ENCODE measurements at places on chromosomes 12 and 14.

GRCh38 chr14:64928239-64929013 lies 14.1 kb downstream of the GPX2 start:
- DNase-seq: no peak

- no peak for DNase-seq
Observed at GRCh38 chr12:43754015-43754414, 4.6 kb downstream of the PUS7L start.

DNA sequence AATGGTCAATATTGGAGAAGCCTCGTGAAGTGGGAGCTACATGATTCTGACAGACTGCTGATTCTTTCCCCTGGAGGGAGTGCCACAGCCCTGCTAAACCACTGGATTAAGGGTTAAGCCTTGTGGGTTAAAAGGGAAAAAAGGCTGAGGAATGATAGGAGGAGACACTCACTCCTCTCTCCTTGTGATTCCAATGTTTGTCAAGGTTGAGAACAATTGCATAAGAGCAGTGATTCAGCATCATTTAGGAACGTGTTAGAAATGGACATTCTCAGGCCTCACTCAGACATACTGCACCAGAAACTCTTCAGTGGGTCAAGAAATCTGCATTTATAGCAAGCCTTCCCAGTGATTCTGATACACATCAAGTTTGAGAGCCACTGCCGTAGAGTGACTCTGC lies 87.8 kb upstream of the GZMB start:
- DNase-seq: no peak

DNA sequence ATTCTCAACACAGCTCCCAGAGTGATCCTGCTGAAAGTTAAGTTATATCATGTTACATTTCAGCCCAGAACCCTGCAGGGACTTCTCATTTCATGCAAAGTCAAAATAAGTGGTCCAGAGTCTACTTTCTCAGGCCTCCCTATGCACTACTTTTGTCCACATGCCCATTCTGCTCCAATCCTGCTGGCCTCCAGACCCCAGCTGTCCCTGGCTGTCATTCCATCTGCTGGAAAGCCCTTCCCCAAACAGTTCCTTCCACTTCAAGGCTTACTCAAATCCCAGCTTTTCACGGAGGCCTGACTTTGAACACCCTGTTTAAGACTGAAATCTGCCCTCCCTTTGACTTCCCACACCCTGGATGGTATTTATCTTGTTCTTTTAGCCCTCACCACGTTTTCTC lies 109.8 kb upstream of the DNM1L start:
- DNase-seq: no peak

- DNase-seq: no peak
Observed at GRCh38 chr14:69999261-69999674, 120.1 kb downstream of the SMOC1 start.

DNA sequence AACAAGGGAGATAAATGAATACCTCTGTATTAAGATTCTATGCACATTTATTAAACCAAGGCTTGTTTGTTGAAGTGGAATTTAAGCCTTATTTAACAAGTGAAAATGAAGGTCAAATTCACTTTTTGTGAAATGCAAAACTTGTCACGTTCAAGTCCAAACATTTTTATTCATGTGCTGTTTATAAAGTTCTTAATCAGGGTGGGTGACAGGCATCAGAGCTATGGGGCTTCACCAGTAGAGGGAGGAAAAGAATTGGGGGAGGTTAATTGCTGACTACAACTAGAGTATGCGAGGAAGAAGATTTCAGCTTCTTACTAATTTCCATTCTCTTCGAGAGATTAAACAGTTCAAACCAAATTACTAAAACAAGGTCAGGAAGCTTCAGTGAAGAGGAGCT lies 9.7 kb downstream of the MOK start:
- DNase-seq: no peak

DNA sequence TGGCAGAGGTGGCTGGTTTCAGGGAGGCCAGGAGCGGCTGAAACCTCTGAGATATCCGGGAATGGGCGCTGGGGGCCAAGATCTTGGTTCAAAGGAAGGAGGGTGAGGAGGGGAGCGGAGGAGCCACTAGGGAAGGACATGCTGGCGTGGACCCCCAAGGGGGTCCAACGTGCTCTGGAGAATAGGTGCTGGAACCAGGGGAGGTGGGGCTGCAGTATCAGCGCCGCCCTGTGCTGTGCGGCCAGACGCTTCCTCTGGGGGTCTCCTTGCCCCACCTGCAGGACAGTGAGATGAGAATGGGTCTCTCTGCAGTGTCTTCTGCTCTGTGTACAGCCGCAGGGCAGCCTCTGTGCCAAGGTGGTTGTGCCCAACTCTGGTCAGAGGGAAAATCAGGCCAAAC lies 2.5 kb downstream of the FAM181A start:
- no peak for DNase-seq

- DNase-seq: no peak
Observed at GRCh38 chr12:125249066-125249824, 184.0 kb downstream of the AACS start.

GRCh38 chr12:130213249-130213648 lies 51.0 kb downstream of the FZD10 start:
- no peak for DNase-seq

GRCh38 chr14:104244221-104245011 lies 106.0 kb downstream of the KIF26A start:
- no peak for DNase-seq

DNA sequence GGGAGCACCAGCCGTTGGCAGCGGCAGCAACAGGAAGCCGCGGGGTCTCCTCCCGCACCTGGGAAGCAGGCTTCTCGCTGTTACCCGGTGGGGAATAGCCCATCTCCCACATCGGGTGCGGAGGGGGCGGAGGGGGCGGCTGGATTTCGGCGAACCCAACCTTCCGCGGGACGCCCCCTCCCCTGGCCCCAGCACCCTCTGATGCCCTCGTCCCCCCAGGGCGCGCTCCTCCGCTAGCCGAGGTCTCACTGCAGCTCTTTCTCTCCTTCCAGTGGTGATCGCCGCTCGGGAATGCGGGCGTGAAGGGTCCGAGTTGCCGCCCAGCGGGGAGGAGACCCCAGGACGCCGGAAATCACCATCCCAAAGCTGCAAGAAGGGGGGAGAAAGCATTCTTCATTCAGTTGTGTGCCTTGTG lies 303 bp downstream of the SAMD4A start:
- no peak for DNase-seq

DNA sequence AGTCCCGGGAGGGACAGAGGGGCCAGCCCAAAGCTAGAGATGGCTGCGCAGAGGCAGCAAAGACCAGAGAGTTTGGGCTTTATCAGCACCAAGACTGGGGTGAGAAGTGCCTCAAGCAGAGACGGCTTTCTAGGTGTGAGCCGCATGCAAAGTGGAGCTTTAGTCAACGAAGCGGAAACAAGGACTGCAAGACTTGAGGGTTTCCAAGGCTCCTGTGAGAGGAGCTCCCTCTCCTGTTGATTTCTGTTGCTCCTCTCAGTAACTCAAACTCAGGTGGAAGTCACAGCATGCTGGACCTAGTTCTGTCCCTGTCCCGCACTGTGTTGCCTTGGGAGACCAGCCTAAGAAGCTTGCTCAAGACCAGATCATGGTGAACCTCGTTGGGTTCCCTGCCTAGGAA lies 327.8 kb downstream of the MED13L start:
- no peak for DNase-seq

DNA sequence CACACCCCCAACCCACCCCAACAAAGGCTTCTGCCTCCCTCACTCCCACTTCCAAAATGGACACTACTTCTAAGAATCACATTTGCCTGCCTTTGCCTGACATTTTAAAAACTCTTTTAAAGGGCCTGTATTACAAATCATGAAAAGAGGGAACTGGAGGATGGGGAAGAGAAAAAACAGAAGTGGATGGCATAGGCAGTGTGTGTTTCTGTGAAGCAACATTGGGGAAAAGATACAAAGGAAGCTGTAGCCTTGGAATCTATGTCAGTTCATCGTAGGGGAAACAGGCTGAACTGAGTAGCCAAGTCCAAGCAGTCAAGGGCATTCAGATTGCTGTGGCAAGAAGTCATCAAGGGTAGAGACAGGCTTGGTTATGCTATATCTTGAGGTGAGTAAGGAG lies 273.9 kb downstream of the BTG1 start:
- DNase-seq: no peak

- DNase-seq: peak; percentile 39
Observed at GRCh38 chr14:81436296-81437138, 36.4 kb upstream of the STON2 start.

DNA sequence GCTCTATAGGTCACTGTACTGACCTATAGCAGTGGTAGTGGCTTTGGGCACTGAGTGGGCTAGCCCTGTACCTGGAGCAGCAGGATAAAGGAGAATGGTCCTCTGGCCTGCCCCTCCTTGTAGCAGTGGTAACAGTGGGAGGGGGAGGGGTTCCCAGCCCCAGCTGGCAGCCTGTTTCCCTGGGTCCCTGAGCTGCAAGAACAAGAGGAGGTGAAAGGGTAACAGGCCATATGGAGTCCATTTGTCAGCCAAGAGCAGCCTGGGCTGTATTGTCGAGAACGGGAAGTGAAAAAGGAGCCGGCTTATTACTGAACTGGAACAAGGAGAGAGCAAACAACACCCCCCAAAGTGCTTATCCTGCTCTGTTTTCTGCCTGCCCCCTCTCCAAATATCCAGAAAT lies 73.8 kb upstream of the SRSF5 start:
- DNase-seq: no peak

DNA sequence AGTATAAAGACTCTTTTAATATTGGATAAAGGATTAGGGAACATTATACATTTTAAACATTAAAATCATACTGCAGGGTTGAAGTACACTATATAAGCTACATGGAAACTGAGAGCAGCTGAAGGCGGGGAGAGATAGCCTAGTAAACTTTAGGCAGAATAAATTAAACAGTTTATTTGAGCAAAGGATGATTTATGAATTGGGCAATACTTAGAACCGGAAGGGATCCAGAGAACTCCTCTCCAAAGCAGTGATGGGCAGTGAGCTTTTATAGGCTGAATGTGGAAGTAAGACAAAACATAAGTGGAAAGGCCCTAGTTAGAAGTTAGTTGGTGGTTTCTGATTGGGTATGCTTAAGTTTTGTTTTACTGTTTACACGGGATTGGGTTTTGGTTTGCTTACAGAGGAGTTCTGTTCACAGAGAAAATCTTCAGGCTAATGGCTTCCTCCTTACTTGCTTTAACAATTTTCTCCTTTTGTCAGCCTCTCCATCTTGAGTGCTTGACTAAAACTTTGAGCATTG lies 18.9 kb downstream of the LEMD3 start:
- DNase-seq: no peak

DNA sequence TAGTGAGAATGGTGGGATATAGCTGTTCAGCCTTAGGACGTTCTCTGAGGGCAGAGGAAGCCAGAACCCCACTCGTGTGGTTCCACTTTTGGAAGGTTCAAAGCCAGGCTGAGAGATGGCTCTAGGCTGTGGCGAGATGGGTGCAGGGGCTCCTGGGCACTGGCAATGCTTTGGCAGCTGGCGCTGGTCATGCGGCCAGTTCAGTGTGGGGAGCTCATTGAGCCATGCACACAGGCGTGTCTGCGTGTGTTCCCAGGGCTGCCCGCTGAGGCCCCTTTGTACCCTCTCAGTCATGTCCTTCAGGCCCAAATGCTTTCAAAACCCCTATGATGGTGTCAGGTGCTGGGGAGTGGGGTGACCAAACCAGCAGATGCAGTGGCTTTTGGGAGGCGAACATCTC lies 1.7 kb downstream of the TEX22 start:
- no peak for DNase-seq

DNA sequence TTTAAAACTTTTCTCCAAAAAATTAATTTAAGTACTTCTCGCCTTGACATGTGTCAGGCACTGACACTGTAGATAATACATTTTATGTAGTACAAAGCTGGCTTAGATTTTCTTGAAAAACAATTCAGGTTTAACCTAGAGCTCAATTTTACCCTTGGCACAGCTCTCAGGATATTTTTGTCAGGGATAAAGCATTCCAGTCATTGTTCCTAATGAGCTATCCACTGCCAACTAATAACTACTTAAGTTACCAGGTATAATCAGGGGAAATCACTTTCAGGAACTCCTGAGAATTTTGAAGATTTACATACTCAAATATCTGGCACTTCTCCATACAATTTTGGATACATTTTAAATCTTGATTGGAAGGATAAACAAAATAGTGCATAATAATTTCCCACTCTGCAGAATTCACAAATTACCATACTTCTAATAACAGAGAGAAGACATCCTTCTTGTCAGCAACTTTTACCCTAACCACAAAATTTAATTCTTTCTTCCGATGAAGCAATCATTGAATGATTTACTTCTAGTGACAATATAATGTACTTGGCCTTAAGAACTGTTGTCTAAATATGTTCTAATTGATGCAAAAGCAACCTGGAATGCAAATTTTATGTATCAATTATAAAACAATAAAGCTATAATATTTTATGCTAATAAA lies 4.8 kb downstream of the RASSF9 start:
- DNase-seq: no peak

DNA sequence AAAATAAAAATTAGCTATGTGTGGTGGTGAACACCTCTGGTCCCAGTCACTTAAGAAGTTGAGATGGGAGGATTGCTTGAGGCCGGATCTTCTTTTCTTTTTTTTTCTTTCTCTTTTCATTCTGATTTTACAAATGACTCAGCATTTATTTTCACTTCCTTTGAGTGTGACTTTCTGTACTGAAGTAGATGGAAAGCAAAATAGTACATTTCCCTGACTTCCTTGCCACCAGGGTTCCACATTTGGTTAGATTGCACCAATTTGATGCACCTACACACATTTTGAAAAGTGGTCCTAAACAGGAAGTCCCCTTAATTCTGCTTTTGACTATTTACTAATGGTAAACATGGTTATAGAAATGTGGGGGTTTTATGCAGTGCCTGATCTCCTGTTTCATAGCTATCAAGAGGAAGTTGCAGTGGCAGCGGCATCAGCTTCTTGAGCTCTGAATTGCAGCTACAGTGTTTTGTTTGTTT lies 13.0 kb upstream of the LEMD3 start:
- peak; percentile 40 for DNase-seq

DNA sequence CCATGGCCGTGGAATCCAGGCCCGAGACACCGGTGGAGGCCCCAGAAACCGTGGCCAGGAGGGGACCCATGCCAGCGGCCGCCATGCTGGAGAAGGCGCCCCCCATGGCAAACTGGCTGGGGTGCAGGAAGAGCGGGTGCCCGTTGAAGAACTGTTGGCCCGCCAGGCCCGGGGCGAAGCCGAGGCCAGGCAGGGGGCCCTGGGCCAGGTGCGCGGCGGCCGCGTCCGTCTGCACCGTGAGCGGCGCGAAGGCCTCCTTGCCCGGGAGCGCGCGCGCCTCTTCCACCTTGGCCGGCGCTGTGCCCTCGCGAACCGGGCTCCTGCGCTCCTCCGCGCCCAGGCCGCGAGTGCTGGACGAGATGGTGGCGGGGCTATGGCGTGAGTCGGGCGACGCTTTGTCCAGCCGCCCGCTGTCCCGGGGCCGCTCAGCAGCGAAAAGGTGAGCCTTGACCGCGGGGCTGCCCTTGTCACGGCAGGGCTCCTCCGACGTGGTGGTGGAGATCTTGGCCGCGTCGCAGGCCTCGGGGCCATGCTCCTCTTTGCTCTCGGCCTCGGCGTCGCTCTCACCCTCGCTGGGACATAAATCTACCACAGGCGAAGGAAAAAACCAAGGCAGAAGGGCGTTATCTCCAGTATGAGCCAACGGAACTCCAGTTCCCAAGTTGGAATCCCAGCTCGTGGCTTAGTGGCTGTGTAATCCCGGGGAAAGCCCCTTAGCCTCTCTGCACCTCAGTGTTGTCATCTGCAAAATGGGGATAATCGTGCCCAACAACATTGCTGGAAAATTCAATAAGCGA lies 9.5 kb downstream of the TBX3 start:
- no peak for DNase-seq

- no peak for DNase-seq
Observed at GRCh38 chr12:97159377-97159776, 252.3 kb downstream of the NEDD1 start.

Data from activated CD4-positive, alpha-beta T cell treated with anti-CD3 and anti-CD28 coated beads, Interleukin-2, Interleukin-4, amounts not matched to agents 100 ng/mL and 50 ng/mL, durations not matched to agents 16 hours and 8 hours (primary cell).